RPMI8226 (cell line): ENCODE measurements at places on chromosomes 3 and 15.
A peak's percentile ranks its signal among the peaks of the same experiment; 100 is the strongest.

GRCh38 chr3:23856286-23856685 lies 50.5 kb downstream of the UBE2E1 start:
- DNase-seq: no peak

GRCh38 chr3:42711491-42712343 lies 9.1 kb upstream of the HHATL start:
- DNase-seq: no peak

- DNase-seq: no peak
Measured at GRCh38 chr3:133505813-133506212, 67.7 kb upstream of the CDV3 start.

DNA sequence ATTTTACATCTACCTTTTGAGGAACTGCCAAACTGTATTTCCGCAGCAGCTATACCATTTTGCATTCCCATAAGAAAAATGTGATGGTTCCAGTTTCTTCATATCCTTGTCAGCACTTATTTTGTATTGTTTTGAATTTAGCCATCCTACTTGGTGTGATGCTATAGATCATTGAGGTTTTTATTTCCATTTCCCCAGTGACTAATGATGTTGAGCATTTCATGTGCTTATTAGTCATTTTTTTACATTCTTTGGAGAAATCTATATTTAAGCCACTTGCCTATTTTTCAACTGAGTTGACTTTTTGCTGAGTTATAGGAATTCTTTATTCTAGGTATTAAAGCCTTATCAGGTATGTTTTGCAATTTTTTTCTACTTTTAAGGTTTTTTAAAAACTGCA lies 347.6 kb upstream of the RARB start:
- no peak for DNase-seq

DNA sequence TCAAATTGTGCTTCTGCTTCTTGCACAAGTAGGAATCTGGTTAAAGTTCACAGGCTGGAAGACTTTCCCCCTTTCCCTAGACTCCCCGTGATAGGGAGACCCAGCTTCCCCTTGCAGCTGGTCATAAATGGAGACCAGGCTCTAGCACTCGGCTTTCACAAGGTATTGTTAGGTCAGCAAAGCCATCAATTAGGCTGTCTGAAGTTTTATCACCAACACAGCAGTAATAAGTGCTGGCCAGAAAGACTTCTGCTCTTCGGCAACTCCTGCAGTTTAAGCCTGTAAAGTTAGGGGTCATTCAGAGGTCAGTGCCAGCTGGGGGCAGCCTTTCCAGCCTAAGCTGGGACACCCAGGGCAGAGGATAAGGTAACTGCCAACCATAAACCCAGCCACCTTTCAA lies 203.4 kb downstream of the MEIS2 start:
- no peak for DNase-seq

DNA sequence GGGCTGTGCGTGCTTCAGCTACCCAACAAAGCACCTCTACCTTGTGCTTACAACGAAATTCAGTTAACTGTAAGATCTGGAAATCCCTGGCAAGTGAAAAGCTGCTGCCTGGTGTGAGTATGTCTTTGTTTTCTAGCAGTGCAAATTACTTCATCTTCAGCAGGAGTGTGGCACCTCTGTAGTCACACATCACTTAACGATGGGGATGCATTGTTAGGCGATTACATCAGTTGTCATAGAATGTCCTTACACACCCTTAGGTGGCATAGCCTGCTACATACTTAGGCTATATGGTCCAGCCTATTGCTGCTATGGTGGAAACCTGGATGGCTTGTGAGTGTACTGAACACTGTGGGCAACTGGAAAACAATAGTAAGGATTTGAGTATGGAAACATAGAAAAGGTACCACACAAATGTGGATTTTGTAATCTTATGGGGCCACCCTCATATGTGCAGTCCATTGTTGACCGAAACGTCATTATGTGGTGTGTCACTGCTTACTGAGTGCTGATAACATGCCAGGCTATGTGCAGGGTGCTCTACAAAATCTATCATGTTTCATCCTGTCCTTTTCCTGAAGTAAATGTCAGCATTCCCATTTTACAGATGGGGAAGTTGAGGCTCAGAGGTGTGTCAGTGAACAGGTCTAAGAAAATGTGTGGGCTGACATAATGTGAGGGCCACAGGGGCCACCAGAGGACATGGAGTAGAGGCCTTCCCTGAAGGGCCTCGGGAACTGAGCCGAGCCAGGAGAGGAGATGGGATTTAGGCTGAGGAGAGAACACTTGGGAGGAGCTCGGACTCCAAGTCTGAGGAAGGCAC lies 173.5 kb downstream of the VGLL4 start:
- no peak for DNase-seq

DNA sequence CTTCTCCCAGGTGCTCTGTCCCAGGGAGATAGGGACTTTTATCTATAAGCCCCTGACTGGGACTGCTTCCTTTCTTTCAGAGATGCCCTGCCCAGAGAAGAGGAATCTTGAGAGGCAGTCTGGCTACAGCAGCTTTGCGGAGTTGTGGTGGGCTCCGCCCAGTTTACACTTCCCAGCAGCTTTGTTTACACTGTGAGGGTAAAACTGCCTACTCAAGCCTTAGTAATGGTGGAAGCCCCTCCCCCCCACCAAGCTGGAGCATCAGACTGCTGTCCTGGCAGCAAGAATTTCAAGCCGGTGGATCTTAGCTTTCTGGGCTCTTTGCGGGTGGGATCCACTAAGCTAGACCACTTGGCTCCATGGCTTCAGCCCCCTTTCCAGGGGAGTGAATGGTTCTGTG lies 253.8 kb upstream of the ARL6 start:
- peak; percentile 29 for DNase-seq

GRCh38 chr3:175670557-175670956 lies 811.4 kb downstream of the NAALADL2 start:
- DNase-seq: no peak

DNA sequence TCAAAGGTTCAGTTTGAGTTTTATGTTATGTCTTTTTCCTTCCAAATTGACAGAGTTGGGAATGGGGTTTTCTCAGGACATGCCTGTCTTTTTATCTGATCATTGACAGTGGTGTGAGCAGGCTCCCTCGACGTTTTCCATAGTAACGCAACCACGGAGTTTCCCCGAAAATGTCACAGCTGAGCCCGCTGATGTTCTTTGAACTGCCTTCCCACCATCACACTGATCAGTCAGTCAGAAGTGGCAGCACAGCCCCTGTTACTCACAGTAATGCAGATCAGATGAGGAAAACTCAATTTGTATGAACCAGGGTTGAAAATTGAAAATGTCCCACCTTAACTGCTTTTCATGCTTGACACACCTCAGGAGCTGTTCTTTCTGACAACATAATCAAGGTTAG lies 210.4 kb downstream of the NECTIN3 start:
- no peak for DNase-seq

GRCh38 chr3:107133891-107134290 lies 243.3 kb upstream of the CCDC54 start:
- DNase-seq: no peak

- DNase-seq: no peak
Measured at GRCh38 chr3:54621184-54621583, 306.7 kb downstream of the LRTM1 start.

DNA sequence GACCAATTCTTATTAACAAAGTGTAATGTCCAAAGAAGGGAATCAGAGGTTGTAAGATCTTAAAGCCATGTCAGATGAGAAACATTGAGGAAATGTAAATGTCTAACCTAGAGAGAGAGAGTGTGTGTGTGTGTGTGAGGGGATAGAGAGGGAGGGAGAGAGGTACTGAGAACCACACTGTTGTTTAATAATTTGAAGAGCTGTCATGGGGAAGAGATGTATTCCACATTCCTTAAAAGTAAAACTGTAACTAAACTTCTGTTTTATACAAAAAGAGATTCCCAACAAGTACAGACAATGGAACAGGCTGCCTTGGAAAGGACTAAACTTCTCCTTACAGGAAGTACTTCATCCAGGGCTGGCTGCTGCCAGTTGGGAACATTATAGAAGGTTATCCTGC lies 68.9 kb upstream of the BOC start:
- no peak for DNase-seq

DNA sequence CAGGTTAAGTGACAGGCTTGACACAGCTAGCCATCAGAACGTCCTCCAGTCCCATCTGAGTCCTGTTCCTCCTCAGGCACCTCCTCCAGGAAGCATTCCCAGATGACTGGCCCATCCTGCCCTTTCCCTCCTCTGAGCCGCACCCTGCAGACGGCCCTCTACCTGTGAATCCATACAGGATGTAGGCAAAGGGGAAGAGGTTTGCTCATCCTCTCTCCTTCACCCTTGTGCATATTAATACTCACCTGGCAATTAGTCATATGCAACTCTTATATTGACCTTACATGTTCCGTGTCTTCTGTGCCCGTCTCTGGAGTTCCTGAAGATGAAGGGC lies 61.9 kb downstream of the SMAD3 start:
- no peak for DNase-seq

DNA sequence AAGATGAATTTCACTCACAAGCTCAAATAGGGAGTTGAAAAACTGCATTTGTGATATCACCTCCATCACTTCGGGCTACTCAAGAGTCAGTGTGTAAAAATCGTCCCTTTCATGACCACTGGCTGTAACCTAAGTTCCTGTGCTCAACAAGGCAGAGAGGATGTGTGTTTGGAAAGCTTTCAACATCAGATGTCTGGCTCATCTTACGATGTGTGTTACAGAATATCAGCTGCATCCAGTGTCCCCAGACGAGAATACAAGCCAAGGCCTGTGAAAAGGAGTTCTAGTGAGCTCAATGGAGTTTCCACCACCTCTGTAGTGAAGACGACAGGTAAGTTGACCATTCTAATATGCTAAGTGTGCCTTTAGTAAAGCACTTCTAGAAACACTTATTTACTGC lies 65.5 kb upstream of the ADAMTSL3 start:
- no peak for DNase-seq

DNA sequence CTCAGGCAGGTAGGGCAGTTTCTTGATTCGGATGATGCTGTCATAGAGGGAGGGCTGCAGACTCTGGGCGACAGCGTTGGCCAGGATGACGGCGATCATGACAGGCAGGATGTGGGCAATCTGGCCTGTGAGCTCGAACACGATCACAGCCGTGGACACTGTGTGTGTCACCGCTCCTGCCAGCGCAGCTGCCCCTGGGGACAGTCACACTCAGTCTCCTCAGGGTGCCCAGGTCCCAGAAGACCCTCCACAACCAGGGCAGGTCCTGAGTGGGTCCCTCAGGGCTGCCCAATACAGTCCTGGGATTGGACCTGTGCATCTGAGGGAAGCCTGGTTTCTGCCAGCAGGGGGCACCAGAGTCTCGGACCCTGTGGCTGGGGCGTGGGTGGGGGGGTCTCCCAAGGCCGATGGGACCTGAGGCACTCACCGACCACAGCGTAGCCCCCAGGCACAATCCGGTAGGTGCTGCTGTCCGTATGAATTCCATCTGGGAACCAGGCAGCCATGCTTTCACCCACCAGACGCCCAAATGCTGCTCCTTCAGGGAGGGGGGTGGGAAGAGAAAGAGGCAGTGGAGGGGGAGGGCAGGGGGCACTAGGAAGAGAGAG lies 7.2 kb downstream of the CLCN2 start:
- peak; percentile 68 for DNase-seq

DNA sequence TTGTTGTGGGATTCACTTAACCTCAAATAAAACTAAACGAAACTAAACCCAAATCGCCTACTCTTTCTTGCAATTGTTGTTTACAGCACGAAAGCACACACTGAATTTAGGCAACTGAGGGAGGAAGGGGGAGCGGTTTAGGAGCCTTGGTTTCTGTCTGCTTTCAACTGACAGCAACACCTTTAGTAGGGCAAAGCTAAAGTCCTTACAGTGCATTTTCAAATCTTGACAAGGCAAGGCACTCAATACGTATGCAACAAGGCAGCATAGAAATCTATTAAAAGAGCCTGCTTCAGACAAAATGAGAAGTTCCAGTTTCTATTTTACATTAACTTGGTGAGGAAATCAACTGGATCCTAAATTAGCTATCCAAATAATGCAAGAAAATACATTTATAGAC lies 174.6 kb downstream of the CHST2 start:
- DNase-seq: no peak

DNA sequence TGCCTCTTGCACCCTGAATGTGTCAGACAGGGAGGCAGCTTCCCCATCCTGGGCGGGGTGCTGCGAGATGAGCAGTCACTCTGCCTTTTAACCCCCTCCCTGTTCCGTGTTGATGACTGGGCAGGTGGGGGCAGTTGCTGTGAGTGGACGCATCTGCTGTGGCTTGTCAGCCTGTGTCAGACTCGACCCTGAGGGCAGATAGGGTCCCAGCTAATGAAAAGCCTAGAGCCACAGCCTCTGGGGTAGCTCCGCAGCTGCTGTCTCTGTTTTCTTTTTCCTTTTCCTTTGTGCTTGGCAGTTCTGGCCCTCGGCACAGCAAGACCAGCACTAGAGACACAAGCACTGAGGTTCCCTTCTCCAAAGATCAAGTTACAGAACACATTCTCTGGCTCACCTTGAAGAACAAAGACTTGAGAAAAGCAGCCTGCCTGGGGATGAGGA lies 43.0 kb upstream of the GLCE start:
- DNase-seq: no peak

GRCh38 chr15:65212097-65212496 lies 824 bp upstream of the CILP start:
- peak; percentile 71 for DNase-seq

GRCh38 chr3:121552379-121552778 lies 6.6 kb upstream of the POLQ start:
- DNase-seq: no peak

GRCh38 chr3:51994530-51994929 lies 1.2 kb downstream of the RPL29 start:
- DNase-seq: no peak

DNA sequence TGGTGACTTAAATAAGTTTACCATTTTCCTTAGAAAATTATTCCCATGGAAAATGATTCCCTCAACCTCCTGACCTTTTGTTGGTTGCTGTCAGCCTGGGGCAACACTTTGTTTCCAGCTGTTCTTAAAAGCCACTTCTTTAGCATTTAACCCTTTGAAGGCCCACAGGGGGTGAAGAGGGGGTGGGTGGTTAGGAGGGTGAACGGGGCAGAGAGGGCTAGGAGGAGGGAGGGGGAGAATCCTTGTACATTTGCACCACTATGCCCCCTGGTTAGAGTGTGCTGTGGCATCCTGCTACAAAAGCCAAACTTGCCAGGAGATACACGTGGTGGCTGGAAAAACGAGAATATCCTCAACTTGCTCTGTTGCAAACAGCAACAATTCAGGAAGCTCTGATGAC lies 273.2 kb upstream of the RGMA start:
- DNase-seq: no peak

GRCh38 chr3:100127792-100128191 lies 13.5 kb upstream of the FILIP1L start:
- DNase-seq: no peak

DNA sequence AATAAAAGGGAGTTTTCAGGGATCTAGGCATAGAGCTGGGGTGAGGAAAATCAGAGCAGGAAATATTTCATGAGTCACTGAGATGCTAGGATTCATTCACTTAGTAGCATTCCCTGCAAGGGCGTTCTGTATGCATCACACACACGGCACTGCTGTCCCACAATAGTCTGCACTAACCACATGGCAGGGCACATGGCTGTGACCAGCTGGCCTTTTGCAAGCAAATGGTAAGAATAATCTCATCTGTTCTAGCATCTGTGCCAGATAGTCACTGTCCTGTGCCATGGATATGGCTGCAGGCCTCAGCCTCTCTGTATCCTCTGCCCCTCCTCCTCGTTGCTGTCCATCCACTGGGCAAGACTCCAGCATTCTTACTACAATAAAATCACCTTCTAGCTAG lies 37.8 kb downstream of the BOC start:
- DNase-seq: no peak

GRCh38 chr15:71386448-71387236 lies 271.4 kb downstream of the THSD4 start:
- DNase-seq: peak; percentile 40

- DNase-seq: no peak
Measured at GRCh38 chr15:92315595-92316211, 78.0 kb upstream of the ST8SIA2 start.
